ENCODE measurements at places on chromosomes 4 and X.

GRCh38 chrX:46398874-46399273 lies 146.3 kb downstream of the ZNF674 start:
- no peak for DNase-seq

DNA sequence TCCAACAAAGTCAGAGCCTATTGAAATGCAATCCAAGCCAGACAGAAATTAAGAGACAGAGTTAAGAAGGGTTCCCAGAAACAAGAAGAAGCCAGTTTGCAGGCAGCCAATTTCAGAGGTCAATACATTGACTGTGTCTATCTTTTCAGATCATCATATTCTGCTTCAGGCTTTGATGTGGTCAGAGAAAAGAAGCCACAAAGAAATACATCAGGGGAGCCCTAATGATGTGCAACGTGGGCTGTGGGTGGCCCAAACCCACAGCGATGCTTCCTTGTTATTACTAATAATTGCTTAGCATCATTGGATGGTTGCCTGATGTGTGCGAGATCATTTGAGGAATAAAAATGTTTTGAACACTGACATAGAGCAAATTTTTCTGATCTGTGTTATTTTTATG lies 99.0 kb upstream of the DUSP21 start:
- no peak for DNase-seq

DNA sequence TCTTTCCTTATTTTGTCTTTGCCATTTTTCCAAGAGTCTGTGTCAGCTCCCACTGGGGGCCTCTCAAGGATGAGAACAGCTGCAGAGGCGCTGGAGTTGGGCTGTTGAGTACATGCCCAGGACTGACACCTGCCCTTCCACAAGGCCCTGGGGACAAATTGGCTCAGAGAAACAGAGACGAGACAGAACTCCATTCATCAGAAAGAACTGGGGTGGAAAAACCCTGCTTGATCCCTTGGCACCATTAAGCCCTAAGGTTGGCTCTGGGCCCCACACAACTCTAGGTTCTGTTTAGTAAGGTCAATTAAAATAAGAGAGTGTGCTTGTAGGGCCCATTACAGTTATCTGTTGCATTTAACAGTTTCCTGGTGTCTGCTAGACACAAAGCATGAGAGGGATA lies 63.6 kb downstream of the DCX start:
- no peak for DNase-seq

- no peak for DNase-seq
These were observed 23.7 kb upstream of the FAM47B start for GRCh38 chrX:34918856-34919255.

DNA sequence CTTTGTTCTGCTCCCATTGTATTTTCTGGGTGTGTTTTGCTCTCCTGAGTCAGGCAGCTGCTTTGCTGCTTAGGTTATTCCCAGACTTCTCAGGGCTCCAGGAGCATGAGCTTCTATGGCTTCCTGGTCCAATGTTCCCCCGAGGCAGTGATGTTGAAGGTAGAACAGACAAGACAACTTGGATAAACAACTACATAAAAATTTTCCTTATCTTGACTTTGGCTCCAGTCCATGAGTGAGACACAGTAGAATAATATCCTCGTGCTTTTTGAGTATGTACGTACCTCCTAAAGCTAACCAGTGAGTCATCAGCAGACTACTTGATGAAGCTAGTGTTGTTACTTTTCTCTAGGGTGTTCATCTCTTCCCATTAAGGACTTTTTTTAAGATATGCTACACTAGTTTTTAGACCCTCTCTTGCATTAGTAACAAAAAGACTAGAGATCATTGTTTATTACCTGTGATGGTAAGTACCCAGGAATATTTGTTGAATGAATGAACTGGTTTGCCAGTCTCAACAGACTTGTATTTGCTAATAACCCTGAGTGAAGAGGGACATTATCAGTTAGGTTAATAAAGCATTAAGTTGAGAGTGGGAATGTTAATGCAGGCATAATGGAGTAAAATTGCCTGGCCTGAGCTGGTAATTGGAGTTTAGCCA lies 131.9 kb downstream of the FHIP1A start:
- DNase-seq = no peak

DNA sequence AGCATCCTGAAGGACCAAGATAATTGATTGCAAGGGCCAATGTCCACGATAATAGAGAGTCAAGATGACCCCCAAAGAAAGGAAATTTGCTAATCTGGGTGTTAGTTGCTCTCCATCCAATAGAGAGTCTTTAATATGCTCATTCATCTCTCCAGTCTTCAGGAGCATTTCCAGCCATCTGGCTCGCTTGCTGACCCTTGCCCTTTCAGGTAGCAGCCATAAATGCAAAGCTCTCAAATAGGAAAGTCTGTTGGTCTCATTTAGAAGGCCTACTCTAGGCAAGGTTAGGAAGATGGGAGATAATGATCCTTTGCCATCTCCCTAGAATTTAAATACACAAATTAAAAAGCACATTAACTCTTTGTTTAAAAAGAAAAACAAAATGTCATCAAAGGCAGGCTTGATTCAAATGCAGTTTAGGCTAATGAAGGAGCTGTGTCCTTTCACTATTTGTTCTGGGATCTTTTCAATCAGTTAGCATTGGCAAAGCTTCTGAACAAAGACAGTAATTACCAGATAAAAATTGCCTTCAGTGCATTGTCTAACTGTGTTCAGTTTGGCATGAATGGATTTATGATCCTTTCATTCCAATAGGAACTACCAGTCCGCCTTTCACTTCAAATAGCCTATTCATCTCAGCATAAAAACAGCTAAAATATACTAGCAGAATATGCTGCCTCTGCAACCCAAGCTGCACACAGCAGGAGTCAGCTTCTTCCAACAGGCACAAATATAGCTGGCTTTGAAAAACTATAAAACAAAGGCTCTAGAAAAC lies 49.6 kb upstream of the ATXN3L start:
- no peak for DNase-seq

All from stimulated activated CD4-positive, alpha-beta T cell treated with anti-CD3 and anti-CD28 coated beads, TNF-alpha, amount 100 ng/mL, for 1 hour (primary cell).